D721Med (cell line): ENCODE measurements at places on chromosomes 5 and 9.

- no peak for DNase-seq
These were observed 15.2 kb downstream of the LIFR start for GRCh38 chr5:38541174-38541725.

- no peak for DNase-seq
These were observed 1.3 kb downstream of the CDX1 start for GRCh38 chr5:150167908-150168307.

- no peak for DNase-seq
These were observed 101.6 kb upstream of the SSBP2 start for GRCh38 chr5:81852291-81853029.

GRCh38 chr9:88658311-88658822 is 123.4 kb downstream of the NXNL2 start:
- DNase-seq: no peak

DNA sequence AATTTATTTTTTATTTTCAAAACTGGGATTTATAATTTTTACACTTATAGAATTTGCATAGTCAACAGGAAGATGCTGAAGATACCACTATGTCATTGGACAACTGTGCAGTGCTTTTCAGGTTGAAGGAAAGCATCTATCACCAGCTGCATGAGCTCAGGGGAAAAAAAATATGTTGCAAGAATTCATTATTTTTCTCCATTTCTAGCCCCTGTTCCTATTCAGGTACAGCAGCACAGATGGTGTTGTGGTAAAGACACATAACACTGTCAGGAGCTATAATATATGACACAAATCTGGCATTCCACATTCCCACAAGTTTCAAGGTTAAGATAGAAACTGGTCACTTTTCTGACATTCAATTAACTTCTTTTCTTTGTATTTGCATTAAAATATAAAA is 1088.6 kb downstream of the MAT2B start:
- DNase-seq: no peak

GRCh38 chr9:35108946-35109575 is 6.1 kb upstream of the STOML2 start:
- DNase-seq: no peak

GRCh38 chr9:136339173-136339957 is 12.0 kb downstream of the GPSM1 start:
- DNase-seq: no peak
